Right lung (tissue), 10 donors: ENCODE measurements at places on chromosomes 11 and 22. TPM values are rescaled to one million over a fixed set of nuclear protein-coding genes. Genes with fewer than 3 reads are reported as not detected.

Gene DNAJB7
- 1.1 TPM for polyA plus RNA-seq

DNA sequence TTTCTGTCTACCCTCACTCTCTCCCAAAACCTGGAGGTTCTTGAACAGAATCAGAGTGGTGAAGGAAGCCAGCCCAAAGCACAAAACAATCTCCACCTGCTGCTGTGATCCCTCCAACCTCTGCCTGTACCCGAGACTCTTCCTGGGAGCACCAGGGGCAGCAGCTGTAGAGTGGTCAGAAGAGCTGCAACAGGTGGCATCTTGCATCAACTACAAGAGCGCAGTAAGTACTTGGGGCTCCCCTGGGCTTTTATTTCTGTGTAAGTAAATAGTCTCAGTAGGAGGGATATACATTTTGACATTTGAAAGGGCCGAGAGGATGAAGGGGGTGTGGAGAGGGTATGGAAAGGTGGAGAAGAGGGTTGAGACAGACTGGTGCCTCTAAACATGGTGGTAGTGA, 8.3 kb upstream of the UBQLNL start:
- no peak for DNase-seq

GRCh38 chr22:27673839-27674238, 127.7 kb downstream of the MN1 start:
- no peak for DNase-seq

GRCh38 chr11:120606211-120607010, 94.9 kb downstream of the GRIK4 start:
- DNase-seq: no peak

Gene GLB1L2
- 4.8 TPM for polyA plus RNA-seq

Gene HBB
- polyA plus RNA-seq: 542 TPM

Gene C11orf87
- polyA plus RNA-seq: 0.03 TPM

DNA sequence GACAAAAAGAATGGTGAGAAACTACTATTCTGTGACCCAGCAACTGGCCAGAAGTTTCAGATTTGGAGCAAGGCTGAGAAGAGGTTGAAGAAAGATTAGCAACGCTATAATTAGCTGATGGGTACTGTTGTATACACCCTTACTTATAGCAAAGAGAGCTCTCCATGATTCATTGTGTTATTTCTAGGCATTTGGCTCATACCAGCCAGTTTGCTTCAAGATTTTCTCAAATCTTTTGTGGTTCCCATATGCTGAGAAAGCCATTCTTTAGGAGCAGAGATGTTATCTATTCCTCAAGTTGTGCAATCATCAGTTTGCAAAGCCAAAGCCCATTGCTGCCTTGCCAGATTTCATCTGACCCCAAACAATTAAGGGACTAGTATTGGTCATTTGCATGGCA, 179.4 kb downstream of the ETS1 start:
- DNase-seq: peak; percentile 72

DNA sequence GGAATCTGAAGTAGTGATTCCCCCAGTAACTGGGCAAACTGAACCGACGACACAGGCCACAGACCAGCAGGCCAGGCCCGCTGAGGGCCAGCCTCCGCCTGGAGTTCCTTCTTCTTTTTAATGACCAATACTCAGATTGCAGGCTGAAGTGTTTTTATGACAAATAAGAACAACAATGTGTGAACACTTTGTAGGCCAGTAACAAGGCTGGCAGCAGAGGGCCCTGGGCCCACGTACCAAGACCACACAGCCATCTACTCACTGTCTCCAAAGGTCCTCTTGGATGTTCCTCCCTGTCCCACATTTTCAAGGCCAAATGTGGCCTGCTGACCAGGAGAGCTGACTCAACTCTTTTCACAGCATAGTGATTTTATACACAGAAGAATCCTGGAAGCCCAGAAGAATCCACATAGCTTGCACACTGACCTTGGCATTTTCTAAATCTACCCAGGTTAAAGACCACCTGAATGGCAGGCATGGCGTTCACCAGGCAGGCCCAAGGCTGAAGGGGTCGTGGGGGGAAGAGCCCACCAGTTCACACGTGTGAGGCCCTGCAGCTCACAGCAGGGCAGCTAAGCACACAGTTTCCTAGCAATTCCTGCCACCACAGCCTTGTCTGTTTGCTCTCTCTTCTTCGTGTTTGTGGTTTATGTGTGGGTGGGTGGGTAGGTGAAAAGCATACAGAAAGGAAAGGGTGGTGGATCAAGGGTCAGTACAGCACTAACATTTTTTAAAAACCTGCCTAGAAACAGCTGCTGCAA, 13.3 kb downstream of the SMCO4 start:
- no peak for DNase-seq

Gene NRXN2
- polyA plus RNA-seq: 13.1 TPM

GRCh38 chr11:10663990-10664389, 29.6 kb downstream of the IRAG1 start:
- no peak for DNase-seq

DNA sequence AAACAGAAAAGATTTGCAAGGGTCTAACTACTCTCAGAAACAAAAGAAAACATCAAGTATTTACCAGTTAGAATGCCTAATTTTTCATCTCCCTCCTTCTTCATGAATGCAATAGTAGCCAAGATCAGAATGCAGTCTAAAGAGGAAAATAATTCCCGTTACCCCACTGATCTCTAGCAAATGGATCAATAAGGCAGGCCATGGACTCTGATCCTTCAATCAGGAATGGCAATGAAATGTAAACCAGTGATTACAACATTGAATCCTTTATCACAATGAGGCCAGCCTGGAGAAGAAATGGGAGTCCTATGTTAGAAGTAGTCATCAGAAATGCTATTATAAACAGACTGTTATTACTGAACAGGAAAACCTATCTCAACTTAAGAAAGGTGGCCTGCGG, 106.6 kb downstream of the APOL5 start:
- DNase-seq: no peak
